ENCODE measurements at places on chromosomes 1 and 21.

DNA sequence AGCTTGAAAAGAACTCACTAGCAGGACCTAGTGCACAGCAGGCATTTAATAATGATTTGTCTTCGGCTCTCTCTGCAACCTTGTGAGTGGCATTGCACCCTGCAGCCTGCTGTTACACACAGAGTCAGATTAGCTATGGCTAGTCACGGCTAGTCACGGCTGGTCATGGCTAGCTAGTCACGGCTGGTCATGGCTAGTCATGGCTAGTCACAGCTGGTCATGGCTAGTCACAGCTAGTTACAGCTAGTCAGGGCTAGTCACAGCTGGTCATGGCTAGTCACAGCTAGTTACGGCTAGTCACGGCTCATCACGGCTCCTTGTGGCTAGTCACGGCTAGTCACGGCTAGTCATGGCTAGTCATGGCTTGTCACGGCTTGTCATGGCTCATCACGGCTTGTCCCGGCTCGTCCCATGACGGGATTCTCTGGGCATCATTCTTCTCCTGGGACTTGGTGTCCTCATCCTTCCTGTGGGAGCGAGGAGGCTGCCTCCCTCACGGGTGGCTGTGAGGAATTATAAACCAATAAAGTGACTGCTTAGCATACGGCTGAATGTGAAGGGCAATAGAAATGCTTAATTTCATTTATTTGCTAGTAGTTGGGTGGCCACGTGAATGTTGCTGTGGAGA, 12.5 kb upstream of the KIF26B start:
- DNase-seq, result no peak

DNA sequence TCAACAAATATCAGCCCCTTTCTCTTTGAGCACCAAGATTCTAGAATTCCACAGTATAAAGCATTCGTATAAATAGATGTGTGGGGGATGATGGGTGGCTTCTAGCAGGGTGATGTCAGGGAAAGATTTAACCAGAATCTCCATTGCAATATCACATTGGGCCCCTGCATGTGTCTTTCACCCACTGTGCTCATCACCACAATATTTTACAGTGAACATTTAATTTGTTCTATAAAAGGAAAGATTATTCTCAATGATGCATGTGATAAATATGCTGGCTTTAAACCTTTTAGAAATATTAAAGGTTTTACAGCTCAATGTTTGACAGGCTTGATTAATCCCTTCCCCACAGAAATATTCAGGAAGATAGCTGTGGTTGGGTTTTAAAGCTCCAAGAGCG, 457.8 kb upstream of the DAB1 start:
- no peak for DNase-seq

DNA sequence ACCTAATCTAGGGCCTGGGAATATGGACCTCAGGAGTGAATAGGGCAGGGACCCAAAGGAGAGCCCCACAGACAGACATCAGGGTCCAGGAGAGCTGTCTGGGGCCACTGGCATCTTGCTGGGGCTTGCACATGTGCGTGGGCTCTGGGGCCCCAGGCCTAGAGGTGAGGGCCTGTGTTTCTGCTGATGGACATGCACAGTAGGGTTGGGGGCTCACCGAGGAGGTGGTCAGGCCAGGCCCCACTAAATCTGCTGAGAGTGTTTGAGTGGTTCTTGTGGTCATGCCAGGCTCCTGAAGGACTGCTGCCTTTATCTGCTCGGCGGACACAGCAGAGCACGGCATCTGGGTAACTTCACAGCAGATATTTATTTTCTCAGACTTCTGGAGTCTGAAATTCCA, 87.4 kb downstream of the OBSCN start:
- no peak for DNase-seq

DNA sequence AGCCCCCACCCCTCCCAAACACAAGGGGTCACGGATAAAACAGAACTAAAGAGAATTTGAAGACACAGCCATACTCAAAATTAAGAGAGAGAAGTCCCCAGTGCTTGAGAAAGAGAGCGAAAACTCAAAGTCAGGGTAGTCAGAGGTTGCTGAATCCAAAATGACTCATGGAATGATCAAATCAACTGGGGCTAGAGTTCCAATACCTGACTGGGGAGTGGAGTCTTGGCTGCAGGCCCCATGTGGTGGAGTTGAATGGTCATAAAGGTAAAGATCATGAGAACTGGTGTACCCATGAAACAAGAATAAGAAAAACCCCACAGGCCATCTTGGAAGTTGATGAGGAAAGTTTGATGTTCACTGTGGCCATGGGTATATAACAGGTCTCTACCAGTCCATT, 84.5 kb upstream of the LRRN2 start:
- DNase-seq, result no peak

- peak; percentile 11 for DNase-seq
Measured at GRCh38 chr1:102970496-102971078, 137.7 kb downstream of the COL11A1 start.

DNA sequence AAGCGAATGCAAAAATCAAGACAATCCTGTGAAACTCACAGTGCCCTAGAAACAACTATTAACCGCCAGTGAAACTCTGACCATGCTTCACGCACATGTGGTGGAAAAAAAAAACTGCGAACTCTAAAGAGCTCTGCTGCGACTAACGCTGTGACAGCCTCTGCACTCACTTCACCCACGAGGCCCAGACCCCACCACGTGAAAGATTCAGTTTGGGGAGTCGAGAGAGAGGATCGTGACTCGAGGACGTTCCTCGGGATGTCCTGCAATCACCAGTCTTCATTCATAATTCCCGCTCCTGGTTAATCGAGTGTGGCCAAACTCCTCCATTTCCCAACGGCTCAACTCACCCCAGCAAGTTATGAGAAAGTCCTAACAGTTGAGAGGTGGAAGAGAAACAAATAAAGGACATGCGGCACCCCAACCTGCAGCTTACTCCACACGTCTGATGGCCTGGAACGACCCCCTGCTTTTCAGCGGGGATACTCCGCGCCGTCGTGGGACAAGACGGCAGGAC, 1.1 kb downstream of the SERBP1 start:
- no peak for DNase-seq

DNA sequence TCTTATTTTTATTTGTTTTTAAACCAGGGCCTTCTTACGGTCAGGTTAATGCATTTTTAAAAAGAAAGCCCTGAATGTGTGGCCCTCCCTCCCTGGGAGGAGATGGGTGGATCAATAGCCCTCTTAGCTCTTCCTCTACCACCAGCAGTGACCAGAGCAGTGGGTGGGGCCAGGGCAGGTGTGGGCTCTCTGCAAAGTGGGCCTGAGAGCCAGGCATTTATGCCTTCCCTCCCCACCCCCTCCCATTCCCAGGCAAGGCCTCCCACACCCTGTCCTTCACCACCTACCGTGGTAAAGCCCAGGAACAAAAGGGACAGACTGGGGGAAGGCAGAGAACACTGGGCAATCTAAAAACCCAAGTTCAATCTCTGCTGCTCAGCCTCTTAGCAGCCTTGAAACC, 63.9 kb downstream of the SSBP3 start:
- no peak for DNase-seq

GRCh38 chr1:151711044-151711800, 5.4 kb downstream of the CELF3 start:
- DNase-seq, result no peak

GRCh38 chr1:87583459-87583858, 254.8 kb downstream of the LMO4 start:
- DNase-seq, result no peak

DNA sequence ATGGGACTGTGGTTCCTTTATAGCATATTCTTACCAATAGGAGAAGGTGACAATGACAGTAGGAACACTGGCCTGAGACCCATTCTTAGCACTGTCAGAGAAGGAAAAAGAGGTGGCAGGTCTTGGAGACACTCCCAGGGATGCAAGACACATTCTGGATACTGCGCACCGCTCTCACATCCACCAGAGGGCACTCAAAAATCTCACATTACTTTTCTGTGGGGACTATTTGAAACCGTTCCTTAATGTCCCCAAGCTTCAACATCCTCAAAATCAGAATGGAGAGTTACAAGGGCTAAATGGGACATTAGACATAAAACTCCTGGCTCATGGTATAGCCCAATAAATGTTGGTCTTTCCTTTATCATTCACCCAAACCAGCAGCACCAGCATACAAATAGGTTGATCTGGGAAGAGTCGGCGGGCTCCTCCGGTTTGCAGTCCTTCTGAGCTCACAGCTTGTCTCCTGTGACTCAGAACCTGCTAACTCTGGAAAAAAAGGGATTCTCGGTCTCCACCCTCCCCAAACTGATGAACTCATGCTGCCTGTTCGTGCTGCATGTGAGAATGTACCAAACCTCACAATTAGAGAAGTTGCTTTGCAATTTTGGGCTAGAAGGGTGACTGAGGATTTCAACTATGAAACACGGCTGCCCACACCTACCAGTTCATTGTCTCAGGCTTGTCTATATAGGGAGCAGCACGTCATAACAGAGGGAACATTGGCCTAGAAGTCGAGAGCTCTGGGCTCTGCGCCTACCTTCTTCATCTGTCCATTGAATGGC, 40.2 kb downstream of the IL12RB2 start:
- DNase-seq, result no peak

DNA sequence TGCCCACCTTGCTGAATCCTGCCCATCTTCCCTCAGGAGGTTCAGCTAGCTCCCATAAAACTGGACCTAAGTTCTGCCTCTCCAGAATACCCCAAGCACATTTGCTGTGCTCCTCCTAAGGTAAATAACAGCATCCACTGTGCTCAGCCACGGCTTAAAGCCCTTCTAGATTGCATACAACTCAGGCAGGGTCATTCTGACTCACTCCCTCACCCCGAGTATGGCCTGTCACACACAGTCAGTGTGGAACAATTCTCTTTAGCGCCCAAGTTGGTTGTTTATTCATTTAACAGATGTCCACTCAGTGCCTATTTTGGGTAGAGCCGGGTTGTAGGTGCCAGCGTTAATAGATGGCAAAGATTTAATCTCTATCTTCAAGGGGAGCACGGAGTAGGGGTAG, 147.5 kb upstream of the EDN2 start:
- no peak for DNase-seq

- DNase-seq, result no peak
Measured at GRCh38 chr1:108190001-108190634, 10.0 kb downstream of the SLC25A24 start.

- DNase-seq, result no peak
Measured at GRCh38 chr1:173445164-173445563, 32.0 kb upstream of the PRDX6 start.

GRCh38 chr1:231684356-231685244, 58.0 kb downstream of the DISC1 start:
- DNase-seq, result peak; percentile 70

DNA sequence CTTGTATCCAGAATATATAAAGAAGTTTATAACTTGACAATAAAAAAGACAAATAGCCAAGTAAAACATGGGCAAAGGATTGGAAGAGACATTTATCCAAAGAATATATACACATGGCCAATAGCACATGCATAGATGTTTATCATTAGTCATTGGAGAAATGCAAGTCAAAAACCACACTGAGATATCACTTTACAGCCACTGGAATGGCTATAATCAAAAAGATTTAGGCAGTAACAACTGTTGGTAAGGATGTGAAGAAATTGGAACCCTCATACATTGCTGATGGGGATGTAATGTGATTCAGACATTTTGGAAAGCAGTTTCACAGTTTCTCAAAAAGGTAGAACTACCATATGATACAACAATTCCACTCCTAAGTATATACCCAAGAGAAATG, 51.1 kb downstream of the SLC44A5 start:
- no peak for DNase-seq

- no peak for DNase-seq
Measured at GRCh38 chr1:23149114-23149513, 19.5 kb downstream of the LUZP1 start.

GRCh38 chr1:176141449-176141848, 65.6 kb downstream of the COP1 start:
- no peak for DNase-seq

GRCh38 chr1:184843732-184844495, 89.3 kb upstream of the EDEM3 start:
- no peak for DNase-seq

DNA sequence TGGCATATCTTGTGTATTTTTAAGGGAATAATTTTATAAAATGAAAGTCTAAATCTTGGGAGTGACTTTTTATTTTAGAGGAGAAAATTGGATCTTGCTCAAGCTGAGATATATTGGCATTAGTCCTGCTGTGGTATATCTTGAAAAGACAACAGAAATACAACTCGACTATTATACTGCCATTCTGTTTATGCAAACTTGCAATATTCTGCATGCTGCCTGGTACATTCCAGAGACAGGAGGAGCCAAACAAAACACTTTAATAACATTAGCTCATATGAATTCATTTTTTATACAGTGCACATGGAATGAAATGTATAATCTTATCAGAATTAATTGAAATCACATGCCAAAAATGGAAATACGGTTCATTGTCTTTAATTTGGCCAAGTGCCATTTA, 176.0 kb upstream of the NRIP1 start:
- DNase-seq, result no peak

DNA sequence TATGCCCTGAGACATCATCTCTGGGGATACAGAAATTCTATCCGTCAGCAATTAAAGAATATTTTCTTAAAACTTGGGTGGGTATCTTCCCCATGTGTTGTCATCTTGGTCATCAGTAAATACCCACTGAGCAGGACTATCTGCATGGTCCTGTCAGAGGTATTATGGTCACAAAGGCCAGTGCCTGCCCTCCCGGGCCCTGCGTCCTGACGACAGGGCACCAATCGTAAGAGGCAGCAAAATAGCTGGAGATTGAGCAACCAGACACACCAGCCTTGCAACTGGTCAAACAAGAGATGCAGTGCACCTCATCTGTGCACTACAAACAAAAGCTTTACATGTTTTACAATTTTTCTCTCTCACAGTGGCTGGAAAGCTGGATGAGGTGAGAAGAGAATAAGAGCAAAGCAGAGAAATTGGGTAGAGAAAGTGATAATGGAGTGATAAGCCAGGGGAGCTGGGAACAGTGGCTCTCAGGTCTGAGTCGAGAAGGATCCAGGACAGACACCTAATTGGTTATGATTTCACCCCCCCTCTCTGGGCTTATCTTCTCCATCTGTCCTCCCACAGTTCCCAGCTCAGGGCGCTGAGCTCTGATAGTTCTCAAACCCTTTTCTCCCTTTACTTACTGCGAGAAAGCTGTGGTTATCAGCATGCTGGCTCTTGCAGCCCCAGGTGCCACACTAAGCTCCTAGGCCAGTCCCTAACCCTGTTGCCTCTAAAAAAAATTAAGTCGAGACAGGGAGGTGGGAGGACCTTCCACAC, 8.8 kb upstream of the SRP9 start:
- DNase-seq, result no peak

Measured in NCI-H1930 (cell line).